OCI-LY7 (cell line): ENCODE measurements at places on chromosomes 7 and 10.

GRCh38 chr7:102444961-102445673 lies 11.7 kb downstream of the ORAI2 start:
- DNase-seq: peak; percentile 92

DNA sequence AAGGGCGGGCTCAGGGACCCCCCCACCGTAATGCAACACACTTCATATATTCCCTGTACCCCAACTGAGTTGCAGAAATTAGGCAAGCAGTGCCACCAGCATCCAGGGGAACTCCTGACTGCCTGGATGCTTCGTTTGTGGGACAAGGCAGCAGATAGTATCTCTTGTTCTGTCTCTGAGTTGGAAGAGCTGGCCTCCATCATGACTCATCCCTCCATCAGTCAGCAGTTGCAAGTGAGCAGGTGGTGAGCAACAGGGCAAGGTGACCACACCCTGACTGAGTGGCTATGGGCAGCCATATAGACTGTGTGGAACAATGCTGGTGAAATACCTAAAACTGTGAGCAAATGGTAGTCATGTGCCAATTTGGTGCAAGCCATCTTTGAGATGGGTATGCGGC lies 22.8 kb upstream of the ADAMTS14 start:
- no peak for DNase-seq

- no peak for DNase-seq
These were observed 181.6 kb downstream of the XPNPEP1 start for GRCh38 chr10:109741712-109742111.

DNA sequence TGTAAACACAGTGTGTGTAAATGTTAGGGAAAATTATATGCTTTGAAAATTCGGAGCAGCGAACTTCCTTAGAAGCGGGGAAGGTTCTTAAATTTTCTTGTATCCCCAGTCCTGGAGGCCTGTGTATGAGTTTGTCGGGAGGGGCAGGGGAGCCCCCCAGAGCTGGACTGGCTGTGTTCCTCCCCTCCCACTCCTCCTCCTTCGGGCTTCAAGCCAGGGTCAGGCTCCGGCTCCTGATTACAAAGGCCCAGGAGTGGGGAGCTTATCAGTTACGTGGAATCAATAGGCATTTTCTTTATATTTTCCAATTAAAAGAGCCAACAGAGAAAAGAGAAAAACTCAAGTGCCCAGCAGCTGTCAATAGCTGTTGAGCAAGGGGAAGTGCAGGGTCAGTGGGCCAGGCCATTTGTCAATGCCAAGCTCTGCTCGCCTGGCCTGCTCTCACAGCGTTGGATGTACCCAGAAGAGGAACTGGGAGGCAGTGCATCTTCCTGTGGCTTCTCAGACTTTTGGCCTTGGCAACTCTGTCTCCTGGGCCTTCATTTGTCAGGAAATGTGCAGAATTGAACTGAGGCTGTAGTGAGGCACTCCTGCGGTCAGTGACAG lies 156.9 kb upstream of the PCBD1 start:
- no peak for DNase-seq

- DNase-seq: no peak
These were observed 35.2 kb upstream of the SLC29A3 start for GRCh38 chr10:71283876-71284275.

- no peak for DNase-seq
These were observed 56.4 kb upstream of the HABP2 start for GRCh38 chr10:113496111-113497109.

DNA sequence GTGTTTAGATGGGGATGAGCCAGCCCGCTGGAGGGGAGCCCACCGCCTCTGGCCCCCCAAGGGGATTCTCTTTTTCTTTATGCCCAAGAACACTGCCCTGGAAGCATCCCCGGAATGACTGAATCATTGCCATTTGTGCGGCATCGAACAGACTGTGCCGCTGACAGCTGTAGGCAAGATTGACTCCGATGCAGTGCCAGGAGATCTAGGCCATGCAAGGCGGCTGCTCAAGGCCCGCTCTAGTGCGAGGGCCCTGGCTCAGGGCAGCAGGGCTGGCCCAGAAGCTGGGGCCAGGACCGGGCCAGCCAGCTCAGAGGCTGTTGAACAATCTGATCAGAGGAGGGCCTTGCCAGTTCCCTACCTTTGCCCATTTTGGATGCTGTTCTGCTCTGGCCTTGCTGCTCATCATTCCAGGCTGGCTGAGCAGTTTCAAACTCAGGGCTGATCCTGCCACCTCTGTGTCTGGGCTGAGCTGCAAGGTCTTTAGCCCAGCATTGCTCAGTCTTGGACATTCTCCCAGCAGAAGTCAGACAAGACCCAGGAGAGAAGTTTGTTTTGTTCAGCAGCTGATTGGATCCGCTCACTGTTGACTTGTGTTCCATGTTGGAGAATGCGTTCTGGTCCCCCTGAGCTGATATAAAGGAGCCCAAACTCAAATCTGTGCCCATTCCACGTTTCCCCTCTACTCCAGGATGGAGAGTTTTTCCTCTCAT lies 485.3 kb upstream of the GALNT17 start:
- no peak for DNase-seq

GRCh38 chr7:11082552-11083213 lies 109.0 kb downstream of the PHF14 start:
- no peak for DNase-seq

DNA sequence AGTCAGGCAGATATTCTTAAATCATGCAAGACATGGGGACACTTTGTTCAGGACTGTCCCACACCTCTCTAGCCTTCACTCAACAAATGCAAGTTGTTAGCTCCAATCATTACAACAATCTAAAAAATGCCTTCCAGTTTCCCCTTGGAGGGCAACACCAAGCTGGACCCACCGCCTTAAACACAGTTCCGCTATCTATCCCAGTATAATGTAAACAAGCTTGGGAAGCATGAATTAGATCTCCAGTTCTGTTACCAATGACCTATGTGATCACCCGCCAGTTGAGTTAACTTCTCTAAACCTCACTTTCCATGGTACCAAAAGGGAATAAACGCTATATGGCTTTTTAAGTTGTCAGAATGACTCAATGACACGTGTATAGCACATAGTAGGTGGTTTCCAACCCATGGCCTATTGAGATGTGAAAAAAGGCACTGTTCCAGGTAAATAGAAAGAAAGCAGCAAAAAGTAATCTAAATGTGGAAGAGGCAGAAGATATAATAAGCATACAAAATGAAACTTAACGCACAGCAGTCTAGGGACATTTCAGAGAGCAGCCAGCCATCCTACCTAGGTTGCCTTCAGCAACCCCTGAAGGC lies 2.4 kb upstream of the REEP3 start:
- DNase-seq: no peak

DNA sequence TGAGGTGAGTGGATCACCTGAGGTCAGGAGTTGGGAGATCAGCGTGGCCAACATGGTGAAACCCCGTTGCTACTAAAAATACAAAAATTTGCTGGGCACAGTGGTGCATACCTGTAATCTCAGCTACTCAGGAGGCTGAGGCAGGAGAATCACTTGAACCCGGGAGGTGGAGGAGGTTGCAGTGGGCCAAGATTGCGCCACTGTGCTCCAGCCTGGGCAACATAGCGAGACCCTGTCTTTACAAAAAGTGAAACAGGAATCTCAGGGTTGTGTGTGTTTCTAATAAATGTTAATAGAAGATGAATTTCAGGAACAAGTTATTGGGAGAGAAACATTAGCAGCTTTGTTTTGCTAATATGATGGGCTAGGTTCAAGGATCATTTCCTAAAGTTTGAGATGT lies 19.9 kb downstream of the PPP2R2D start:
- DNase-seq: no peak

- no peak for DNase-seq
These were observed 165.0 kb downstream of the SLIT1 start for GRCh38 chr10:97020452-97021400.

GRCh38 chr10:5184987-5185775 lies at the start of gene AKR1C8:
Gene AKR1C8 (minus strand): TSS chr10:5185150. CDS start chr10:5185104, 46 bp downstream.
- DNase-seq: no peak

GRCh38 chr10:7480742-7481367 lies 70.0 kb upstream of the SFMBT2 start:
- peak; percentile 92 for DNase-seq

GRCh38 chr7:5289355-5289754 lies 6.6 kb downstream of the SLC29A4 start:
- no peak for DNase-seq

GRCh38 chr7:122298131-122298530 lies 6.4 kb downstream of the FEZF1 start:
- DNase-seq: no peak

- no peak for DNase-seq
These were observed 165.8 kb downstream of the CFTR start for GRCh38 chr7:117645481-117646165.

DNA sequence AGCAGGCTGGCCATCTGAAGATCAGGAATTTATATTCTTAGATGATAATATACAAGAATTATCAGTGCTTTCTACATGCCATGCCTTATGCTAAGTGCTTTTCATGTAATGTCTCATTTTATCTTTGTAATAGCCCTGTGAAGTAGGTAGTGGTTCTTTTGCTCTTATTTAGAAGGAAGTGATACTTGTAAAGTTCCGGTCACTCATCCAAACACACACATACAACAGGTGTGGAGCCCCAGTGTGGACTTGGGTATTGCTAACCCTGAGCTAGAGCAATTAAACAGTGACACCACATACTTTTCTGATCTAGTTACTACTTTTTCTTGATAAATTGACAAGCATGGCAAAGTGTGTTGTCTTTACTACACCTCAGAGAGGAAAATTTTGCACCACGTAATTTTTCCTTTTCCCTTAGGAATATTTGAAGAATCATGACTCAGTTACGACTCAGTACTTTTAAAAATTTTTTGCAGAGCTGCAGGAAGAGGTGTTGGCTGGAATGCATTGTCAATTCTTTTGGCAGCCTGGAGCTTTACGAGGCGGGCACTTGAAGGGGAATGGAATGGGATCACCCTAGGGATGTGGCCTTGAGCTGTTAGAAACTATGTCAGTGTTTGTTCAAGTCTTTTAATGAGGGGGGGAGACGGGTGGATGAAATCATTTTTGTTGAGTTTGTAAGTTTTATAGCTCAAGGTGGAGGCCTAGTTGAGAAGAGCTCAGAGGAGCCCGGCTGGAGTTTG lies 212.5 kb upstream of the CELF2 start:
- no peak for DNase-seq

- no peak for DNase-seq
These were observed 381.7 kb downstream of the DNAJB6 start for GRCh38 chr7:157718303-157719007.

DNA sequence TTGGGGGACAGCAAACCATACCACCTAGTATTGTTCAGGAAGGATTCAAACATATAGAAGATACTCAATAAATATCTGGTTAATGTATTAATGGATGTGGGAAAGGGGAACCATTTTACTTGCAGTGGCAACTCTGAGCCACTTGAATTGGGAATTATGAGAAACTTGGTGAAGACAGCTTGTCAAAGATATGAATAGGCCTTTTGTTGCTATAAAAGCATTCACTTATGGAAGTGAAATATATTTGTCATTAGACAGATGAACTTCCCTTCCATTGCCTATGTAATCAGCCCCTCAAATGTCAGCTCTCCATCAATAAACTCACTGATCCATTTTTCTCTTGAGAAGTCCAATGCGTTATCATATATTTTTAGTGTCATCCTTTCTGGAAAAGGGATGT lies 56.1 kb downstream of the GPR85 start:
- DNase-seq: no peak

GRCh38 chr10:95691281-95691680 lies 2.4 kb downstream of the TCTN3 start:
- no peak for DNase-seq

- no peak for DNase-seq
These were observed 133.6 kb upstream of the JCAD start for GRCh38 chr10:30192846-30193608.

DNA sequence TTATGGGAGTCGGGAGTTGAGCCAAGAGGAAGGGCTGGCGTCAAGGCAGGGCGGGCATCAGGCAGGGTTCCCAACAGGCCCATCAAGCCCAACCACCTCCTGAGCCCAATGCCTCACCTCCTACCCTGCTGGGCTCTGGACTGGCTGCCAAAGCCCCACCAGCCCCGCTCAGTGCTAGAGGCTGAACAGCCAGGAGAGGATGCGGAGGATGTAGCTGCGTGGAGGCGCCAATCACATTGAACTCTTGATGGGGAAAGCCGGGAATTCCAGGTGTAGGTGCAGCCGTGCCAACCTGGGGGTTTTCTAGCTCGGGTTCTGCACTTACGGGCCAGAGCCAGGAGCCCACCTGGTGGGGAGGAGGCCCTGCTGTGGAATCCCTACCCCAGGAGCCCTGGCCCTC lies 12.9 kb downstream of the ATP5MF start:
- DNase-seq: no peak

DNA sequence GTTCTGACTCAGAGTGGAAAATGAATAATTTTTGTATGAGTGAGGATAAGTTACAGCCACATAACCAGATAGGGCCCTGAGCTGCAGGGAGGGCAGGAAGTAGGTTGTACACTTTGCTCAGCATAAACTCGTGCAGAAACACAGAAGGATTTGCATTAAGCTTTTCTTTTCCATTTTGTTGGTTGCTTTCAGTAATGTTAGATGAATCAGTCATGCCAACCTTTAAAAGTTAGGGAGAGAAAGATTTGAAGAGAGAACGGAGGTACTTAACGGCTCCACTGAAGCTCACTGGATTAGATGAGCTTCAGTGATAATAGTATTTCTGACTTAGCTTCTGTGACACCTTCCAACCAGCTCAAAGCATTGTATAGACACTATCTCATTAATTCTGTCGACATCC lies 348.1 kb downstream of the GATA3 start:
- no peak for DNase-seq
